ENCODE measurements at places on chromosomes 11 and 22. TPM values are rescaled to one million over a fixed set of nuclear protein-coding genes. Genes with fewer than 3 reads are reported as not detected.

PRG2 gene
- not detected for total RNA-seq

TEX54 gene
- not detected for total RNA-seq

OR51A4 gene
- total RNA-seq: not detected

CARD18 gene
- not detected for total RNA-seq

GTSE1 gene
- 24.2 TPM for total RNA-seq

APOL1 gene
- not detected for total RNA-seq

NCAPH2 gene
- 66.5 TPM for total RNA-seq

DNA sequence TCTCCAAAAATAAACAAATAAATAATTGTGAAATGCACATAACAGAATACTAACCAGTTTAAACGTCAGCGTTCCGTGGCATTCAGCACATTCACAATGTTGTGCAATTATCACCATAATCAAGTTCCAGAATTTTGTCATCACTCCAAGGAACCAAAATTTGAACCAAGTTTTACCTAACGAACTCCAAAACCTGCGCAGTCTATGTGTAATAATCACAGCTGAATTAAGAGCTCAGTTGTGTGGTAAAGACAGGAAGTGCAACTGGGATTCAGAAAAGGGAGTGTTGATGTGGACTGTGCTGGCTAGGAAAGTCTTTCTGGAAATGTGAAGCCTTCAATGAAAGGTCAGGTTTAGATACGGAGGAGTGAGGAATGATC is 5.4 kb upstream of the MCAM start:
- H3K4me3 ChIP-seq: no peak overlapping the region
- H3K36me3 ChIP-seq: no peaks in the 10 kb centered on the region
- H3K27ac ChIP-seq: no peak overlapping the region
- peaks cover 16% of the 10 kb centered on the region for H3K4me1 ChIP-seq

- no peaks in the 10 kb centered on the region for H3K27me3 ChIP-seq
- H3K4me3 ChIP-seq: no peak overlapping the region
- peak overlapping the region; percentile 49 for H3K27ac ChIP-seq
- H3K4me1 ChIP-seq: peaks cover 11% of the 10 kb centered on the region
- peaks cover 26% of the 10 kb centered on the region for H3K36me3 ChIP-seq
Observed at GRCh38 chr22:38479096-38479837, 11.4 kb downstream of the KDELR3 start.

- H3K36me3 ChIP-seq: no peaks in the 10 kb centered on the region
- no peaks in the 10 kb centered on the region for H3K27me3 ChIP-seq
- H3K4me1 ChIP-seq: peaks cover 11% of the 10 kb centered on the region
- DNase-seq: no peak
- peak overlapping the region; percentile 35 for H3K27ac ChIP-seq
Observed at GRCh38 chr11:100719809-100720221, 32.7 kb downstream of the ARHGAP42 start.

GRCh38 chr11:131746201-131746600 is 375.8 kb downstream of the NTM start:
- no peak overlapping the region for H3K27ac ChIP-seq
- H3K4me3 ChIP-seq: no peak overlapping the region
- no peaks in the 10 kb centered on the region for H3K36me3 ChIP-seq
- peaks cover 33% of the 10 kb centered on the region for H3K27me3 ChIP-seq
- no peaks in the 10 kb centered on the region for H3K4me1 ChIP-seq

DNA sequence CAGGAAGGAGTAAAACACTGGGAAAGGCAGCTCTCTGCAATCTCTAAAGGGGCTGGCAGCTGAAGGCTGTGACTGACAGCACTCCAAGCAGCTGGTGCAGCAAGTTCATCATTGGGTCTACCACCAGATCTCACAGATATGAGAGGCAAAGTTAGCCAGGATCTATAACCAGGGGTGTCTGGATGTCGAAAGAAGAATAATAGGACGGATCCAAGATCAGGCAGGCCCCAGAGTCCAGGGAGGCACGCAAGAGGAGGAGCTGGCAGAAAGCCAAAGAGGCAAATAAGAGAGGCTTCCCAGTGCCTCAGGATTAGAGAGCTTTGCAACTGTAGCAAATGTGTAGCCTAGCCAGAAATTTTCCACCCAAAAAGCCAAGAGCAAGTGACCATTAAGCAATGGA is 77.1 kb downstream of the RBMXL2 start:
- no peaks in the 10 kb centered on the region for H3K27me3 ChIP-seq
- H3K4me3 ChIP-seq: no peak overlapping the region
- no peak overlapping the region for H3K27ac ChIP-seq
- H3K4me1 ChIP-seq: no peaks in the 10 kb centered on the region
- H3K36me3 ChIP-seq: no peaks in the 10 kb centered on the region

DNA sequence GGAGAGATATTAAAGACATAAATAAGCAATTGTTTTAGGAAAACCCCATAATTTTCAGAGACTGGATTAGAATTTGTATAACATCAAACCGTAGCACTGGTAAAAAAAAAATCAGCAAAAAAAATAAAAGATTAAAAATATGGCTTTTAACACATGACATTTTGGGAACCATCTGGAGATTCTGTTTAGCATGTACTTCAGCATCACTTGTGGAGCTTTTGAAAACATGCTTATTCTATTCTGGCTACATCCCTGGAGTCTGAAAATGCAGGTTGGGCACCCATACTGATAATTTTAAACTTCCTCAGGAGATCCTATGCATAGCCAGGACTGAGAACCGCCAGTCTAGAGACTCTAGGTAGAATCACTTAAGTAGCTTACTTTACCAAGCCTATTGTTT is 1190.9 kb downstream of the LRRC4C start:
- H3K27me3 ChIP-seq: no peaks in the 10 kb centered on the region
- H3K36me3 ChIP-seq: no peaks in the 10 kb centered on the region
- H3K27ac ChIP-seq: no peak overlapping the region
- no peaks in the 10 kb centered on the region for H3K4me1 ChIP-seq
- no peak overlapping the region for H3K4me3 ChIP-seq

GRCh38 chr22:42343531-42344081 is 73.2 kb upstream of the TCF20 start:
- H3K27ac ChIP-seq: no peak overlapping the region
- peaks cover 3% of the 10 kb centered on the region for H3K4me1 ChIP-seq
- peaks cover 22% of the 10 kb centered on the region for H3K27me3 ChIP-seq

- peaks cover 74% of the 10 kb centered on the region for H3K27me3 ChIP-seq
- no peak overlapping the region for H3K27ac ChIP-seq
- no peak for DNase-seq
- H3K4me3 ChIP-seq: no peak overlapping the region
- no peaks in the 10 kb centered on the region for H3K36me3 ChIP-seq
Observed at GRCh38 chr11:116533186-116533825, 239.5 kb downstream of the BUD13 start.

DNA sequence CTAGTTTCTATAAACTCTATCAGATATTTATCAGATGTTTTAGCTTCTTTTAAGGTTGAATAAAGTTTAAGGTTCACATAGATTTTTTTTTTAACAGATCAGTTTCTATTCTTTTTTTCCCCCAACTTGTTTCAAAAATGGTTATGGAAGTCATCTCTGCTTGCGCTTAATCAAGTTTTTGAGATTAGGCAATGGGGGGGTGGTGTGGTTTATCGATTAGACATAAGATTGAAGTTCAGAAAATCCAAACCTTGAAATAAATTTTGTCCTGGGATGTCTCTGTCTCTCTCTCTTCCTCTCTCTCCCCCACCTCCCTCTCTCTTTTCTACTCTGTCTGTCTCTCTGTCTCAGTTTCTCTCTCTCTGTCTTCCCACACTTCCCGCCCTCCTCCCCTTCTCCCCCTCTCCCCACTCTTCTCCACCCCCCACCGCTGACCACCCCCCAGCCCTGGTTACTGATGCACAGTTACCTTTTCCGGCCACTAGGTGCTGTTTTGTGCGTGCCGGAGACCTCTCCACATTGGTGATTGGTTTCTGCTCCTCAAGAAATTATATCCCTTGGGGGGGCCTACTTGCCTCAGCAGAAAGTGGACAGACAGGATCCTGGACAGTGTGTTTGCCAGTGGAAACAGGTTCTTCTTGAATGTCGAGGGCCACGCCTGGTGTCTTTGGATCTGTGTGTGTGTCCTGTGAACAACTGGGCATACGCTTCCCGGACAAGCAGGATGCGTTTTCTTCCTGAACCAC is 29.7 kb upstream of the ANO1 start:
- H3K36me3 ChIP-seq: peaks cover 2% of the 10 kb centered on the region
- DNase-seq: no peak
- H3K27ac ChIP-seq: no peak overlapping the region
- no peak overlapping the region for H3K4me3 ChIP-seq
- H3K4me1 ChIP-seq: peaks cover 2% of the 10 kb centered on the region
- peaks cover 11% of the 10 kb centered on the region for H3K27me3 ChIP-seq

DNA sequence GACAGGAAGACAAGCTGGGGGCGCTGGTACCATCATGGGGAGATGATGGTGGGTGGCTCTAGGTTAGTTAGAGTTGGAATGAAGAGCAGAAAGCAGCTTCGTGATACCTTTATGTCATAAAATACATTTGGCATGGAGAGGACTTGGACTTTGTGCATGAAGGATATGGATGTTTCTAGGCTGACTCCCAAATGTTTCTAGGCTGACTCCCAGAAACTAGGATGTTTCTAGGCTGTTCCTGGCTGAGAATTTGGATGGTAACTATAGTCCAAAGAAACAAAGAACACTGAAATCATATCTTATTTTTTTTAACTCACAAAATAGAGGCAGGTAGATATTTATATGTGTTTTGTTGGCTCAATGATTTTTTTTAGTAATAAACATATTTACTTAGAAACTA is 89.4 kb upstream of the VPREB1 start:
- no peak overlapping the region for H3K4me3 ChIP-seq
- peaks cover 5% of the 10 kb centered on the region for H3K4me1 ChIP-seq
- no peaks in the 10 kb centered on the region for H3K36me3 ChIP-seq
- no peak overlapping the region for H3K27ac ChIP-seq
- no peak for DNase-seq
- peaks cover 66% of the 10 kb centered on the region for H3K27me3 ChIP-seq

DNA sequence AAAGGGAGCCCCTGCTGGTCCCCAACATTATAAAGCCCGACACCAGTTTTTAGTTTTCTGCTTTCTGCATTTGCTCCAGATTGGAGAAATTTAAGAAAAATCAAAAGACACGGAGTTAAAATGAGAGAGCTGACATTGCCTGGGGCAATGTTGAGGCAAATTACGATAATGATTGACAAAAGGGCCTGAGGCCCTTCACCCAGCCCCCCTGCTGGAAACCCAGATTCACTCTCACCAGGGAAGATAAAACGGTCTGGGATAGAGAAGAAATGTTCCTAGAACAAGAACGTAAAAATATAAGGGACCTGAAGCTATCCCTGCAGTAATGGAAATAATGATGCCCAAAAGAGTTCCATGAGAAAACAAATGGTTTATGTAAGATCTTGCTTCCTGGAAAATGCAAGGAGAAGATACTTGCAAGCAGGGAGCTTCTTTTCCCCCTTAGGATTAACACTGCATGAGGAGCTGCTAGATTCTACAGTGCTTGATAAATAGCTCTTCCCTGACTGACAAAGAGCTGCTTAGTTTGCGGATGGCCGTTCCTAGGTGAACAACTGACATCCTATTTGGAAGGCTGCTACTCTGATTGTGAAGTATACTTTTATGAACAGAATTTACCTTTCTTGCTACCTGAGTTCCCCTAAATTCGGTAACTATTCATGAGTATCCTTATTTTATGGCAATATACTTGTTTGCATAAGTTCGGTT is 40.6 kb upstream of the GNAZ start:
- DNase-seq: no peak
- H3K4me1 ChIP-seq: peaks cover 3% of the 10 kb centered on the region
- no peak overlapping the region for H3K27ac ChIP-seq
- H3K4me3 ChIP-seq: no peak overlapping the region

GRCh38 chr11:11449327-11449726 is 96.3 kb upstream of the CSNK2A3 start:
- H3K27ac ChIP-seq: peak overlapping the region; percentile 38
- no peak for DNase-seq
- peaks cover 23% of the 10 kb centered on the region for H3K4me1 ChIP-seq
- H3K4me3 ChIP-seq: no peak overlapping the region

- no peaks in the 10 kb centered on the region for H3K27me3 ChIP-seq
- peaks cover 6% of the 10 kb centered on the region for H3K36me3 ChIP-seq
- DNase-seq: no peak
- H3K4me1 ChIP-seq: peaks cover 5% of the 10 kb centered on the region
- H3K4me3 ChIP-seq: no peak overlapping the region
- H3K27ac ChIP-seq: peak overlapping the region; percentile 46
Observed at GRCh38 chr11:66600631-66601233, 7.7 kb downstream of the CCS start.

- H3K36me3 ChIP-seq: no peaks in the 10 kb centered on the region
- H3K27me3 ChIP-seq: no peaks in the 10 kb centered on the region
- no peak overlapping the region for H3K27ac ChIP-seq
- H3K4me1 ChIP-seq: no peaks in the 10 kb centered on the region
- no peak for DNase-seq
- no peak overlapping the region for H3K4me3 ChIP-seq
Observed at GRCh38 chr11:75493626-75494025, 32.1 kb downstream of the GDPD5 start.

DNA sequence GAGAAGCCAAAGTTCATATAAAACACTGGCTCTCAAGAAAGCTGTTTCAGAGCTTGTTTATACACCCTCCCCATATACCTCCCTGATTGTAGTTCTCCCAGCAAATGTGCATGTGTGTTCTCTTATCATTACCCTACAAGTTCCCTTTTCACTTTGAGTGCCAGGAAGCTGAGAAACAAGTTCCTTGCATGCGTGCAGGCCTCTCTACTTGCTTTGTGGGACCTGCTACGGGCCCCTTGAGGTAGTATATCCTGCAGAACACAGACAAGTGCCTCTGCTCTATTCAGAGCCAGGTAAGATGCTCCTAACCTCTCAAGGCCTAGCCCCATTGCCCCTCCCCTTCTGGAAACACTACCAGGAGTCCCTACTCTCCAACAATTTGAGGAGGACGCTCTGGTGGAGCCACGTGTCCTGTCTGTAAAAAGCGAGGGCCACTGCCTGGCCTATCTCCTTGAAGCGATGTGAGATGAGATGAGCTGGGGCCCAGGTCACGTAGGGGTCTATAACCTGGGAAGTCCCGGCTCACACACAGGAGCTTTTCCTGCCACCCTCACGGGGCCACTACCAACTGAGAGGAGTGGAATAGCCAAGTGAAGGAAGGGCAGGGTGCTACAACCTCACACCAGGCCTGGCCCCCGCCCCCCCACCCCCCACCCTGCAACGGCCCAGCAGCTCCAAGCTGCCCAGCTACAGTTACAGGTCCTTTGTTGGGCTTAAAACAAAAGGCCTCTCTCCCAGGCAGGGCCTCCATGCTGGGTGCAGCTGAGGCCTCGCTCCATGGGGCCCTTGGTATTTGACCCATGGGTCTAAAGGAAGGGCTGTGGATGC is 2.6 kb upstream of the ATP5MGL start:
- H3K27me3 ChIP-seq: no peaks in the 10 kb centered on the region
- H3K36me3 ChIP-seq: no peaks in the 10 kb centered on the region
- H3K4me1 ChIP-seq: peaks cover 18% of the 10 kb centered on the region
- no peak for DNase-seq

- no peak overlapping the region for H3K4me3 ChIP-seq
- no peaks in the 10 kb centered on the region for H3K36me3 ChIP-seq
- no peak for DNase-seq
- H3K27me3 ChIP-seq: no peaks in the 10 kb centered on the region
Observed at GRCh38 chr11:118908264-118908663, 17.5 kb downstream of the BCL9L start.

All from progenitor cell of endocrine pancreas (in vitro differentiated cells).